ENCODE measurements at places on chromosomes 12 and 14.

- peak; percentile 61 for DNase-seq
Observed at GRCh38 chr14:70073924-70074566, 114.7 kb downstream of the SLC8A3 start.

DNA sequence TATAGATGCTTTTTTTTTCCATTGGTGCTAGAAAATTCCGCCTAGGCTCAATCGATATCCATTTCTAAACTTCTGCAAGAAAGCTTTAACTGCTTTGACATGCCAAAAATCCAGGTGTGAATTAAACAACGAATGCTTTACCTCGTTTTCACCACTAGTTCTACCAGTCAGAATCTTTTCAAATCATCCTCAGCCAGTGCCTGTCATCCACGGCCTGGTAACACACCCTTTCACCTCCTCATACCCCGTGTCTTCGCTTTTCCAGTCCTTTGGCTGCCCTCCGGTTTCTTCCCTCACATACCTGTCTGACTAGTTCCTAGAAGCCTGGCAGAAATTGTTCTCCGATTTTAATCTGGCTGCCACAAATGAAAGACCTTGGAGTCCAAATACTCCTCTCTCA, 1.4 kb upstream of the PHC1 start:
- DNase-seq, result peak; percentile 68

DNA sequence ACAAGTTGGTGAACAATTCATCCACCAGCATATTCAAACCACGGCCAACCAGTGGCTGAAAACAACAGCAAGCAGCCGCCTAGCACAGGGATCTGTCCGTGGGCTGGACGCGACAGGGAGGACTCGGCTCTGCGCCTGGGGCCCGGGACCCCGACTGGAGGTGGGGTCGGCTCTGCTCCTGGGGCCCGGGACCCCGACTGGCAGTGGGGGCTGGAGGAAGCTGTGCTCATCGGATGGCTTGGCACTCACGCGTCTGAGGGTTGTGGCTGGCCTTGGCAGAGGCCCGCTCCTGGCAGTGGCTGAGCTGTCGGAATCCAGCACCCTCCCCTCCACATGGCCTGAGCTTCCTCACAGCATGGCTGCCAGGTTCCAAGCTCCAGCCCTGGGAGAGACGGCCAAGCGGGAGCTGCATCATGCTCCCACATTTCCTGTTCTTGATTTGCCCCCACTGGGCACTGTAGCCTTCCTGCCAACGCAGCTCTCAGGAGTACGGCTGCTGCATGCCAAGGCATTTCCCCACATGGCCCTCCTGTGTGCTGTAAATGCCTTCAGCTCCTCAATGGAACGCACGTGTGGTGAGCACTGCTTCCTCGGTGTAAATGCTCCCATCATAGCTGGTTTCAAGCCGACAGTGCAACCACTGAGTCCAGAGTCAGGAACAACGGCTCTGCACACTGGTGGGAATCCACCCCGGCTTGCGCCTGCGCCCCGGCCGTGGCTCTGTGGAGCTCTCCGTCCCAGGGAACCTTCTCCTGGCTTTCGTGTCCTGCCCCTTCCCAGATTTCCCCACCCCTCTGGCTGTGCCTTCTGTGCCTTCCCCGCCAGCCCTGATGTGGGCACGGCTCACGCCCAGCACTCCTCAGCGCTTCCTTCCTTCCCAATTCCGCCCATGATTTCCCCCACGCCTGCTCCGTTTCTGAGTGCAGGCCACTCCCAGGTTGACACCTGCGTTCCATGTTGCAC, 7.3 kb upstream of the GALNT9 start:
- no peak for DNase-seq

GRCh38 chr14:85471744-85472143, 58.2 kb upstream of the FLRT2 start:
- DNase-seq, result peak; percentile 86

DNA sequence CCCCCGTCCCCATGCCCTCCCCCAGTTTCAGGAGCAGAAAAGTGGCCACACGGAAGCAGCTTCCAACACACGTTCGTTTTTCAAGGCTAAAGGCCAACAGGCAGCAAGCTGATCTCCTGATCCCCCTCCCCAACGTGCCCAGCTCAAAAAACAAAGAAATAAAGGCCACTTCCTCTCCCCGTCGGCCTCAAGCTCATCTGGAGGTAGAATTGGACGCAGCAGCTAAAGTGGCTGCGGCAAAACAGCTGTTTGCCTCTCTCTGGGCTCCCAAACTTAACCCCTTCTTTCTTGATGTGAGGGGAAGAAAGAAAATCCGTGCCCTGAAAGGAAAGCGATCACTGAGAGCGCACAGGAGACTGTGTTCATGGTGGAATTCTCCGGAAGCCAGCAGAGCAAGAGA, 66.3 kb downstream of the SCARB1 start:
- no peak for DNase-seq

DNA sequence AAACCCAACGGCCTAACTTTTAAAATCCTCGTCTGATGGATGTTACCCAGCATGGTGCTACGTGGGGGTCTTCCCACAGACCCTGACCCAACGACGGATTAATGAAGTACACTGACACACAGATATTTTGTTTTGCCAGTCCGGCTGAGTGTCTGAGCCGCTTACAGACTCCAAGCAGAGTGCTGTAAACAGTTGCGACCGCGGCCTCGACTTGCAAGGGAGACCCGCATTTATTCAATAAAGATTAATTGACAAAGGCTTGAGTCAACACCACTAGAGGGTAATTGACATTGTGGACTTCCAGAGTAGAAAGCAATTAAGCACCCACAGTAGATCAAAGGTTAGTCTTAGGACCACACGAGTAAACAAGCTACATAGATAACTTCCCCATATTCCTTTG, 1042.4 kb downstream of the AACS start:
- DNase-seq, result no peak

DNA sequence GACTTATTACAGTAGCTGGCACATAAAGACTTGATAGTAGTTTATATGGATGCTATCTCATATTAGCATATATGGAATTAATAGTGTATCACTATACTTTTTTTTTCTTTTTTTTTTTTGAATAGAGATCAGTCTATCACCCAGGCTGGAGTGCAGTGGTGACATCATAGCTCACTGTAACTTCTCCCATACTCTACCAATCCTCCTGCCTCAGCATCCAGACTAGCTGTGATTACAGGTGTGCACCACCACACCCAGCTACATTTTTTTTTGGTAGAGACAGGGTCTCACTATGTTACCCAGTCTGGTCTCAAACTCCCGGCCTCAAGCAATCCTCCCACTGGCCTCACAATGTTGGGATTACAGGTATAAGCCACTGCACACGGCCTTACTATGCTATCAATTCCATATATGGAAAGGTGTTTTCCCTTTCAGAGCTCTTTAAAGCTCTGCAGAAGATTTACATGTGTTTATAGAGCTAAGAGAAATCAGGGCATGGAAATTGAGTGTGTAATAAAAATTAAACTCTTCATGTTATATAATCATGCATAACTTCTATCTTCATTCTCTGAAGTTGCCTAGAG, 1.8 kb upstream of the TBK1 start:
- no peak for DNase-seq

- no peak for DNase-seq
Observed at GRCh38 chr12:103783744-103784664, 57.0 kb downstream of the NT5DC3 start.

GRCh38 chr14:95722525-95723190, 8.7 kb upstream of the TCL1A start:
- DNase-seq, result no peak

- DNase-seq, result no peak
Observed at GRCh38 chr12:103715494-103715893, 125.5 kb downstream of the NT5DC3 start.

DNA sequence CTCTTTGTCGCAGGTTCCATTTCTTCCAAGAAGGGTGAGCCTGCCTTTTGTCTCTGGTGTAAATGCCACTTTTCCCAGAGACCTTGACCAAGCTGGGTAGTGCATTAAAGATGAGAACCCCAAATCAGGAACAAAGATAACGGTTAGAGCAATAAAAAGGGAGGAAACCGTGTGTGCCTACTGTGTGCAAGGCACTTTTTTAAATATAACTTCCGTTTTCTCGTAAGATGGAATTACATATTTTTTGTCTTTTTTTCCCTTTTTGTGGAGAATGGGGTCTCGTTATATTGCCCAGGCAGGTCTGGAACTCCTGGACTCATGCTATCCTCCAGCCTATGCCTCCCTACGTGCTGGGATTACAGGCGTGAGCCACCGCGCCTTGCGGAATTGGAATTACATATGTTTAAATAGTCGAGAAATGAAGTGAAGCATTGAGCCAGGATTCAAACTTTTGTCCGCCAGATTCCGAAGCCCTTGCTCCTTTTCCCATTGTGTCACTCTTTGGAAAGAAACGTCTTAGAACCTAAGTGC, 506 bp upstream of the NABP2 start:
- no peak for DNase-seq

- DNase-seq, result no peak
Observed at GRCh38 chr12:52988898-52989297, 17.4 kb upstream of the EIF4B start.

- peak; percentile 41 for DNase-seq
Observed at GRCh38 chr14:51846631-51847488, 13.6 kb upstream of the GNG2 start.

- DNase-seq, result no peak
Observed at GRCh38 chr14:23555533-23555881, 564 bp upstream of the THTPA start.

Data from SK-N-DZ (cell line).